ENCODE measurements at places on chromosomes 4 and X.

- DNase-seq, result no peak
Observed at GRCh38 chrX:133983256-133983973, 2.0 kb downstream of the GPC3 start.

- DNase-seq, result no peak
Observed at GRCh38 chr4:175807547-175807946, 4.5 kb downstream of the GPM6A start.

- DNase-seq, result no peak
Observed at GRCh38 chr4:140808256-140808655, 52.1 kb upstream of the TBC1D9 start.

DNA sequence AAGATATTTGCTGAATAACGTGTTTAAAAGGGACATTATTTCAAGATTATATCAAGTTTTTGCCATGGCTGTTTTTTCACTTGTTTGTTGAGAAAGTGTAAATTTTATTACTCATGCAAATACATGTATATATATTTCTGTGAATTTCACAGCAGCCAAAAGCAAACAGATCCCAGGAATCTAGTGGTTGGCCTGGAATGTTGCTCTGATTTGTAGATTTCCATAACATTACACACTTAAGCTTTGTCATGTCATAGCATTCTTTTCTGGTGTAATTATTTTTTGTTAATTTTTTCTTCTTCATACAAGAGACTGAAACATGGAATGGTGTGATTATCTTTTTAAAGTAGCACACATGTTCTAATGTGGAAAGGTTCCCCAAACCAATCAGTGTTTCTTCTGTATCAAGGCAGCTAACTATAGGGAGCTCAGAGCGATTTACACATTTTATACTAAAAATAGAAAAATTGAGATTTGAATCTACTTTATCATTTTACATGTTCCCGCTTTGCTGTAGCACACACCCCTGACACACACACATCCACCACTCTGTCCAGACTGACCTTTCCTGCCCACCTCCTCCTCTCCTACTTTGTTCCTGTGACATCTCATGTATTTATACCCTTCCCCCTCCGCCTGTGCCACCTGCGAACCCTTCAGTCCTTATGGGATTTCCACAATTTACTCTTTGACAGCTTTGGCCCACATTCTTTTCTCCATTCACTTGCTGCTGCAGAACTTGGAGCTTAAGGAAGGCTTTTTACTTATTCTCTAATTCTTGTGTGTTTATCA, 20.3 kb downstream of the RUFY3 start:
- DNase-seq, result no peak

- DNase-seq, result no peak
Observed at GRCh38 chr4:151674804-151675391, 85.9 kb downstream of the GATB start.

GRCh38 chr4:98027827-98028226, 115.4 kb downstream of the STPG2 start:
- no peak for DNase-seq

GRCh38 chr4:2651546-2651945, 104.6 kb downstream of the TNIP2 start:
- no peak for DNase-seq

GRCh38 chr4:109278594-109279031, 23.8 kb downstream of the COL25A1 start:
- peak; percentile 21 for DNase-seq

- no peak for DNase-seq
Observed at GRCh38 chr4:41256131-41256739, 493 bp upstream of the UCHL1 start.
